WERI-Rb-1 (cell line): ENCODE measurements at places on chromosomes 4 and X.
A peak's percentile ranks its signal among the peaks of the same experiment; 100 is the strongest.

DNA sequence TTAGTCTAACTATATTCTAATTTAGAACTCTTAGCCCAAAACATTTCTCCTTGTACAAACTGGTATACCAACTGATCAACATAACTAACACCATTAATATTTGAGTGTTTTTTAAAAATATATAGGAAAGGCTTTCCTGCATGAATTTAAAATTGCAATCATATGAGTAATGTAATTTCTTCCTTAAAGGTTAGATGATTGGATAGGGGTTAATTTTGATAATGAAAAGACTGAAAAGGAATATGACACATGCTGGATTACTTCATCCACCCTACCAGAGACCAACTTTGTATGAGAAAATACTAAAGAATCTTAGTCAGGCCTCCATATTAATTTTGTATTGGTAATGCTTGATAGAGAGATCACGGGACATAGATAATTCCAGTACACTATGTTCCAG, 25.1 kb upstream of the PLS3 start:
- DNase-seq, result no peak

- DNase-seq, result no peak
Measured at GRCh38 chrX:37371578-37371991, 22.4 kb downstream of the PRRG1 start.

DNA sequence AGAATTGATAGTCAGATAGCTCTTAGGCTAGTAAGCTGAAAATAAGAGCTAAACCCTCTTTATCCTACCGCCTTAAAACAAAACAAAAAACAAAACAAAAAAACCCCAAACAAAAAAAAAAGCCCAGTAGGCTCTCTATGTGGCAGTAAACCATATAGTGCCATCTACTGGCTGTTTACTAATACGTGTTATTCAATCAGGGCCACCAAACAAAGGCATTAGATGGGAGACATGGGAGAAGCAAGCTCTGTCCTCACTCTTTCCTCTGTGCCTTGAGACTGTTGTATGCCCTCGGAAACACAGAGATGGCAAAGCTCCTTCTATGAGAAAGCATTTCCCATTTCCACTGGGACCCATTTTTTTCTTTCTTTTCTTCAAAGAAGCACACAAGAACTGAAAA, 148.8 kb upstream of the MID1 start:
- no peak for DNase-seq

GRCh38 chr4:139763672-139764071, 98.1 kb downstream of the MGST2 start:
- no peak for DNase-seq

DNA sequence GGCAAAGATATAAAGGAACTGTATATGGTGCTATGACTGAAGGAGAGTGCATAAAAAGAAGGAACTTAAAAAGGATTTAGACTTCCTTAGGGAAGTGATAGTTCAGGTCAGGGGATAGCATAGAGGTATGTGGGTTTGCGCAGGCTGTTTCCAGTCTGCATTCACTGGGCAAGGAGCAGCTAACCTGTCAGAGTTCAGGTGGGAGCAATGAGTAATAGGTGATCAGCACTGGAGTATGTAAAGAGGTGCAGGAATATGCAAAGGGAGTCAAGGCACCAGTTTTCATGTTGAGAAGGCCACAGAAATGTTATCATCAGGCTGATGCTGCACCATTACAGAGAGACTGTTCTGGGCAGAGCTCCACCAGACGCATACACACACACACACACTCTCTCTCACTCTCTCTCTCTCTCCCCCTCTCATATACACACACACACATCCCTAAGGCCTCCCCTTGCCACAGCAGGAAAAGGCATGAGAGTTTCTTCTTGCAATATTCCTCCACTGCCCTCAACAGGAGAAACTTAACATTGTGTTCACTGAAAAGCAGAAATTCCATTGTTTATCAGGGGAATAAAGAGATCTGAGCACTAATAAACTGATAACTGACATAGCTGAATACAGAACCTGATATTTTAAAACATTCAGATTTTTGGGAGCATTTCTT, 256.4 kb upstream of the GRID2 start:
- DNase-seq, result no peak

DNA sequence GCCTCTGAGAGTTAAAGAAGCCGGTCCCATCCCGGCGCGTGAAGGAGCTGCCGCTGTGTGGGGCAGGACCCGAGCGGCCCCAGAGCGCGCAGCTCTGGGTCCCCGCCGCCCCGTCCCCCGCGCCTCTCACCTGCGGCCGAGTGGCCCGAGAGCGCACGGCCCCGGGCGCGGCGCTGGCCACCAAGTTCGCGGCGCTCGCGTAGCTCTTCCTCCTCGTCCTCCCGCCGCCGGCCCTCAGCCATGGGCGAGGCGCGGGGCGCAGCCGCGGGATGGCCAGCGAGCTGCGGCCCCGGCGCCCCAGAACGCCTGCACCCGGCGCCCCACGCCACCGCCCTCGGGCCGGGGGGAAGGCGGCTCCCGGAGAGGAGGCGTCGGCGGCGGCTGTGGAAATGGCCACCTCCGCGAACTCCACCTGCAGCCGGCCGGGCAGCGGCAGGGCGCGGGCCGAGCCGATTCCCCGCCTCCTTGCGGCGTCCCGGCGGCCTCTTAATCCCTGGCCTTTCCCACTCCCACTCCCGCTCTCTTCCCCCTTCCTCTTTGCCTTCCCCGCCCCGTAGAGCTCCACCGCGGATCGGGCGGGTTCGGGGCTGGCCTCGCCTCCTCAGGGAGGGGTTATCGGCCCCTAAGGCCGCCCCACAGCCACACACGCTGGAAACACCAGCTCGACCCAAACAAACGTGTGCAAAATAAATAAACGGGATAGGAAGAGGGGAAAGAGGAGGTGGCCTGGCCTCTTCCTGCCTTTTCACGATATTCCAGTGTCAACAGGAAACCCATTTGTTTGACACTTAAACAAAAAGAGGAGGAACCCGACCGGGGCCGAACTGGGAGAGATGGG, at the start of gene SH3D19:
Gene SH3D19, minus strand, starts transcription at position 495 of the 838 bp plus-strand sequence. Its CDS starts 253 bp downstream, at position 242.
- peak; percentile 94 for DNase-seq

- no peak for DNase-seq
Measured at GRCh38 chr4:22695917-22696316, 3.2 kb downstream of the GBA3 start.

DNA sequence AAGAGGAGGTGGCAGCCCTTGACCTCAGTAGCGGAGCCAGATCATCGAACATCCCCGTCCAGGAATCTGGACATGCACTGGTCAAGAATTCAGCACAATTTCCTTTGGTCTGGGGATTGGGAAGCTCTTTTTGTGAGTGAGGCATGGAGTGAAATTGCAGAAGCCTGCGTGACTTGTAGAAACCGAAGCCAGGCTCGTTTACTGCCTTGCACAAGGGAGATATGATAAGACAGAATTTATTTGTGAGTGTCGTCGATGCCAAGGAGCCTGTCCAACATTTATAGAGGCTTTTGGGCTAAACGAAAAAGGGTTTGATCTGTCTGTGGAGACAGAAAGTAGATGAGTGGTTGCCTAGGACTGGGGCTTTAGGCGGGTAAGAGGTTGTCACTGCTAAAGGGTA, 50.6 kb downstream of the TBL1X start:
- no peak for DNase-seq

GRCh38 chrX:132258509-132258908, 39.3 kb upstream of the RAP2C start:
- DNase-seq, result no peak

DNA sequence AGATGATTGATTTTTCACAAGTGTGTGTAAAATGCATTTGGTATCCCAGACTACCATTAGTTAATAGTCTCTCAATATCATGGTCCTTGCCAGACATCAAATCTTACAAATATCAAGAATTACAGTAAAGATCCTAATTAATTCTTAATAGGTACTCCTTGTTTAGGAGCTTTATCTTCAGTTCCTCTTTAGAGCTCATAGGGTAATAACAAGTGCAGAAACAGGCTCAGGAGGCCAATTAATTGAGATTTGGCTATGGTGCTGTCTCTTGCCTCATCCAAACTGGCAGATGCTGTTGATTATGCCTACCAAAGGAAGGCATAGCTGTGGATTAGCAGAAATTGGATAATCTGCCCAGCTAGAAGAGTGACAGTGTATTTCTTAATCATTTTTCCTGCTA, 6.9 kb downstream of the MTMR1 start:
- no peak for DNase-seq

- DNase-seq, result no peak
Measured at GRCh38 chrX:148929686-148930085, 429.3 kb downstream of the AFF2 start.

- no peak for DNase-seq
Measured at GRCh38 chr4:30462445-30463090, 257.6 kb upstream of the PCDH7 start.

GRCh38 chrX:18075603-18076002, 145.1 kb downstream of the BEND2 start:
- DNase-seq, result no peak

DNA sequence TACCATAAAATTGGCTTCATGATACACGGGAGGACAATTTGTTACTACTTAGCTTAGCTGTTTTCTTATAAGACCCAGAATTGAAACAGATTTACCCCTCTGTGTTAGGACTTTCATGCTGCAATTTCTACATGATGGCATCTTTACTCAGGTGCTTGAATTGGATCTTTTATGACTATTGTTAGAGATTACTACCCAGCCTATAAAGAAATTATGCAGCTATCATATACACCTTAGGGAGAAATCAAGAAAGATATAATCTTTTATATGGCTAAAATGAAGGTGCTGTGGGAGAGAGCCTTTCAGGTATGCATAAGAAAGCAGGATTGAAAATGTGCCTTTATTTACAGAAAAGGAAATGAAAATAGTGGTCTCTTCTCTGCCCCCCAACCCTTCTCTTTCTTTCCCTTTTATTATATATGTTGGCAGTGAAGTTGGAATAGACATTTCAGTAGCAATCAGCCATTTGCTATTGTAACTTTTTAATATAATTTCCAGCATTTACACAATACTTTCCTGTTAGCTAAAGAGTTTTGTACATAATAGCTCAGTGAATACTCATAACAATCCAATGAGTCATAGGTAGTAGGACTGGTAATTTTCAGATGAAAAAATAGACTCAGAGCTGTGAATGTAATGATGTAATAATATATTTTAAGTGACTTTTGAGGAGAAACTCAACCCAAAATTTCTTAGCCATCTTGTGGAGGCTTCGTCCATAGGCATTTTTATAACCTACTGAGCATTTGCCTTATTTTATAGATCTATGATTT, 311.8 kb downstream of the ADGRL3 start:
- DNase-seq, result no peak
